CD4-positive, alpha-beta T cell treated with Interleukin-15 for 1 hour (primary cell): ENCODE measurements at places on chromosomes 4 and X.

- no peak for DNase-seq
These were observed 98.9 kb downstream of the BCOR start for GRCh38 chrX:39998636-39999406.

- no peak for DNase-seq
These were observed 141.5 kb downstream of the GLRA2 start for GRCh38 chrX:14670819-14671218.

DNA sequence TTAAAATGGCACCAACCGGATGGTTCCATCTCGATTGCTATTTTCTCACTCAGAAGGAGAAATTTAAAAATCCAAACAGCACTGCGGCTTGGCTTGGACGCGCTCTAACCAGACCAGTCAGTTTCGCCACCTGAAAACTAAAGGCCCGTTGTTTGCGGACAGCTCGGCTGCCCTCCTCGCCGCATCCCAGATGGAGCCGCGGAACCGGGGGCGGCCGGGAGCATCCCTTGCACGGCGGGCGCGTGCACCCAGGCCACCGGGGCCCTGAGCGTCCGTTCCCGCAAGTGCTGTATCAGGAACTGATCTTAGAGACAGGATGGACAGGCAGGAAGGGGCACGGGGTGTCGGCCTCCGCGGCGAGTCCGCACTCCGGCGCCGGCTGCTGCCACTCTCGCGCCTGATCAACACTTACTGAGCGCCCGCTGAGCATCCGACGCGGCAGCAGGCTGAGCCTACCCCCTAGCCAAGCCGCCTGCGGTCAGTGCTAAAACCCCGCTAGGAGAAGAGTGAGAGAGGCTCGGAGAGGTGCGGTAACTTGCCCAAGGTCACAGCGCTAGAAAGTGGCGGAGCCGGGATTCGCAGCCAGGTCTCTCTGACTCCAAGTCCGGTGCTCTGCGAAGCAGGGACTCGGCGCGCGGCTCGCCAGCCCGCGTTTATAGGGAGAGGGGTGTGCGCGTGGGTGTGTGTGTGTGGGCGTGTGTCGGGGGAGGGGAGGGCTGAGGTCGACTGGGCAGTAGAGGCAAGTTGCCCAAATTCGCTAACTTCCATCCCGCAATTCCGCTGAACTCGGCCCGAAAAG, at the start of gene CITED1:
TSS of gene CITED1 (minus strand) at position 629 of the 799 bp plus-strand sequence. CDS start 3,045 bp downstream, outside the sequence.
- no peak for DNase-seq

DNA sequence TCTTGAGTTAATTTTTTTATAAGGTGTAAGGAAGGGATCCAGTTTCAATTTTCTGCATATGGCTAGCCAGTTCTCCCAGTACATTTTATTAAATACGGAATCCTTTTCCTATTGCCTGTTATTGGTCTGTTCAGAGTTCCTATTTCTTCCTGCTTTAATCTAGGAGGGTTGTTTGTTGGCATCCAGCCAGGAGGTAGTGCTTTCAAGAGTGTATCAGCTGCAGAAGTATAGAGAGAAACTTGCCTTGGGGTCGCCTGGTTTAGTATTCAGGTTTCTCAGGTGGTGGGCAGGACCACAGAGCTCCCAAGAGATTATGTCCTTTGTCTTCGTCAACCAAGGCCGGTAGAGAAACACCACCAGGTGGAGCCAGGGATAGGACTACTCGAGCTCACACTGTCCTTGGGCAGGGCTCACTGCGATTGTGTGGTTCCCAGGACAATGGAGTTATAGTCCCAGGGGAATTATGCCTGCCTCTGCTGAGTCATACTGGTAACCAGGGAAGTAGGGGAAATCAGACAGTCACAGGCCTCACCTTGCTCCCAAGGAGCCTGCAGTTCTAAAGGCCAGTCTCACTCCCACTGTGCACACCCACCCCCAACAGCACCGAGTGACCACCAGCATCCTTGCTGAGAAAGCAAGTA, 168.1 kb downstream of the VSIG4 start:
- peak; percentile 26 for DNase-seq

DNA sequence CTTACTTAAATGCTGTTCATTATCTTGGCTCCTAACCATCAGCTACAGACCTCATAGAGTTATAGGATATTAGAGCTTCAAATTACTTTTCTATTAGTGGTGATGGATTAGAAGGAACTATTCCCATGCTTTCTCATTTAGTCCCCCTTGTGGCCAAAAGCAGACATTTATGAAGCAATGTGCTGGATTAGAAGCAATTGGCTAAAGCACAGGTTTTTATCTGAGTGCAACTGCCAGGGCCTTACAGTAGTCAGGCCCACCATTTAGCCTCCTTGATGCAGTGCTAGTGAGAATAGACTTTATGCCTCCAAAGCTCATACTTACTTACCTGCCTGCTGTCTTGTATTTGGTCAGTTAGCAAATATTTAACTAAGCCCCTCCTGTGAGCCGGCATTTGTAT, 93.0 kb downstream of the TSPAN7 start:
- DNase-seq = no peak

- no peak for DNase-seq
These were observed 86.3 kb upstream of the BMP2K start for GRCh38 chr4:78689700-78690323.
